Activated CD8-positive, alpha-beta memory T cell treated with anti-CD3 and anti-CD28 coated beads for 4 hours (primary cell): ENCODE measurements at places on chromosomes 16 and 17.

- no peak for DNase-seq
These were observed 218.7 kb downstream of the XYLT1 start for GRCh38 chr16:17252064-17252463.

DNA sequence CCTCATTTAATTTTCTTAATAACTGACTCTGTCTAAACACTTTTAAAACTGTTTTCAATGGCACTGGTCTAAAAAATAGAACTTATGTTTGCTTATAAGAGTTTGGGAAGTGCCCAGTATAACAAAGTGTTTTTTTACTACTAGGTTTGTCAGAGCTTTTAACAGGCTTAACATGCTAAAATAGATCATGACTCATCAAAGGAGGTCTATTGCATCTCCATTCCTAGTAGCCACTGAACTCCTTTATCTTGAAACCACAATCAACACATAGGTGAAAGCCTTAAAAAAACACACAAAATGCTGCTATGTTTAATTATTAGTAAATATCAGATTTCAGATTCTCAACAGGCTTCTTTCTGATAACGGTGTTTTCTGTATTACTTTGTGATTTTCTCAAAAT, 196.4 kb upstream of the KIF2B start:
- no peak for DNase-seq

DNA sequence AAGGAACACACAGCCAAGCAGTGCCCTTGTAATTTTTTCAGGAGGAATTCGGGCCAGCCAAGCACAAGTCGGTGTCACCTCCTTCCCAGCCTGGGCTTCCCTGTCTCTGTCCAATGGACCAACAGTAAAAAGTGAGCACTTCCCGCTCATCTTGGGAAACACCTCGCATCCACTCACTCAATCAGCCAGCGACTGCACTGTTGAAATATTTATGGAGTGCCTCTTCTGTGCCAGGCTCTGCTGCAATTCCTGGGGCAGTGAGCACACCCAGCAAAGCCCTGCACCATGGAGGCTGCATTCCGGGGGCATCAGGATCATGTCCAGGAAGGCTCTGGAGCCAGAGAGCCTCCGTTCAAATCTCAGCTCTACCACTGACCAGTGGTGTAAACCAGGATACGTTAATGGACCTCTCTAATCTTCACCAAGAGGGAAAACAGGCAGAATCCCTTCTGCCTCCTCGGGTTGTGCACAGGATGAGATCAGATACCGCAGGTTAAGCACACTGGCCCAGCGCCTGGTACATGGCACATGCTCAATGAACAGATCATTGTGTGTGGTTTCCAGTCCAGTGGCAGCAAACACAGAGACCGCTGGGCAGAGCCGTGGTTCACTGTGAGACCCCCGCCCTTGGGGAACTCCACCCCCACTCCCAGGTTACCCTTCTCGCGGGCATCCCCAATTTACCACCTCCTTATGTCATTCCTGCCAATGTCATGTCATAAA, 194.3 kb downstream of the ZNF423 start:
- no peak for DNase-seq

DNA sequence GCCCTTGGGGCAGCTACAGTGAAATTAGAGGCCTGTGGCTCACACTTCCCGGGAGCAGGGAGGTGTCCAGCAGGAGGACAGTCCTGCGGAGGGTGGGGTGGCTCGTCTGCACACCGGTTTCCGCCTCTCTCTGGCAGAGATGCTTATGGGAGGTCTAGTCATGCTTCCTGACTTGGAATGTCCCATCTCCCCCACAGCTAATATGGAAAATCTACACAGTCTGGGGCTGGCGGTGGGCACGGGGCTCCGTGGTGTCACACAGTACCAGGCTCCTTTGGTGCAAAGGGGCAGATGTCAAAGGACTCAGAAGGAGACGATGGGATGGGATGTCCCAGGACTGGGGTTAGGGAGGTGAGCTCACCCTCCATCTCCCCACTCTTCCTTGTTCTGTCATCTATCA, 44.1 kb upstream of the DOC2B start:
- no peak for DNase-seq

GRCh38 chr17:34436607-34437006, 73.6 kb upstream of the CCL1 start:
- DNase-seq, result no peak

DNA sequence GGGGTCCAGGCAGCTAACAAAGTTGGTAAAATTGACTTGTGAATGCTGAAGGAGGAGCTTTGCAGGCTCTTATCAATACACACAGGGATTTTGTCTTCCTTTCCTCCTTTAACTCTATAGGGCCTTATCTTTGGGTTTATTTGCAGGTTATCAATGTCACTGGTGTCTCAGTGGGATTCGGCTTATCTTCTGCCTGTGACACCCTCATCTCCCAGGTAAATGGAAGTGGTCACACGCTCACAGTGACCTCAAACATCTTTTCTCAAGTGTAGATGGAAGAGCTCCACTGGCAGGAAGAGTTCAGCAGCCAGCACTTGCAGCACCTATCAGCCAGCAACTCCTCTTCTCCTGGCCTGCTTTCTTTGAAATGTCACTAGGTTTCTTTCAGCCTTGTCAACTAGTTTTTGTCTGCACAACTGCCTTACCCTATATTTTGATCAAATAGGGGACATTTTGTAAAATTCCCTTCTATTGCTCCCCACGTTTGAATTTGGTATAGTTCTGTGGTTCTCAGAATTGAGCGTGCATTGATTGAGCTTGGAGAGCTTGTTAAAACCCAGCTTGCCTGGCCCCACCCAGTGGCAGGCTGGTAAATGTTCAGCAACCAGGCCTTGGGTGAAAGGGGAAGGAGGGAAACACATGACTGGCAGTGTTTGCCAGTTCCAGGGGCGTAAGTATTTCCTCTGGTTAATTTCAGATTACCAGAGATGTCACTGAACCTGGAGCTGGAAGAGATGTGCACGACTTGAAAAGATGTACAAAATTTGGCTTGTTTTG, 12.8 kb downstream of the SLC47A1 start:
- no peak for DNase-seq

DNA sequence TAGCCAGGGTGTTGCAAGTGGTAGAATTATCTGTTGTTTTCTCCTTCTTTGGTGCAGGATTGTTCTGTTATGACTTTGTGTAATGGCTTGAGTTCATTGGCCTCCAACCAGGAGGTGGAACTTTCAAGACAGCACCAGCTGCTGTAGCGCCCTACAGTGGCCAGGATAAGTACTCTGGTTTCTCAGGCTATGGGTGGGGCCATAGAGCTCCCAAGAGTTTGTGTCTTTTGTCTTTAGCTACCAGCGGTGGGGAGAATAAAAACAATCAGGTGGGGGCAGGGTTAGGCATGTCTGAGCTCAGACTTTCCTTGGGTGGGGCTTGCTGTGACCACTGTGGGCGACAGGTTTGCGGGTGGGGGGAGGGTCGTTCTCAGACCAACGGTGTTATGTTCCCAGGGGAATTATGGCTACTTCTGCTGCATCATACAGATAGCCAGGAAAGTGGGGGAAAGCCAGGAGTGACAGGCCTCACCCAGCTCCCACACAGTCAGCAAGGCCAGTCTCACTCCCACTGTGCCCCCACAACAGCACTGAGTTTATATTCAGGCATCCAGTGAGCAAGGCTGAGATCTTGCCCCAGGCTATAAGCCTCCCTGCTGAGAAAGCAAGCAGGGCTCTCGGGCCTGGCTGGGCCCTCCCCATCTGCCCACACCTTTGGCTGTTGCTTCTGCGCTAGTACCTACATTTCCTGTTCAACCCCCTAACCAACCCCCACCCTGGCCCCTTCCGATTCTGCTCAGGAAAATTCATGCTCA, 15.4 kb downstream of the ABCA10 start:
- DNase-seq, result no peak

DNA sequence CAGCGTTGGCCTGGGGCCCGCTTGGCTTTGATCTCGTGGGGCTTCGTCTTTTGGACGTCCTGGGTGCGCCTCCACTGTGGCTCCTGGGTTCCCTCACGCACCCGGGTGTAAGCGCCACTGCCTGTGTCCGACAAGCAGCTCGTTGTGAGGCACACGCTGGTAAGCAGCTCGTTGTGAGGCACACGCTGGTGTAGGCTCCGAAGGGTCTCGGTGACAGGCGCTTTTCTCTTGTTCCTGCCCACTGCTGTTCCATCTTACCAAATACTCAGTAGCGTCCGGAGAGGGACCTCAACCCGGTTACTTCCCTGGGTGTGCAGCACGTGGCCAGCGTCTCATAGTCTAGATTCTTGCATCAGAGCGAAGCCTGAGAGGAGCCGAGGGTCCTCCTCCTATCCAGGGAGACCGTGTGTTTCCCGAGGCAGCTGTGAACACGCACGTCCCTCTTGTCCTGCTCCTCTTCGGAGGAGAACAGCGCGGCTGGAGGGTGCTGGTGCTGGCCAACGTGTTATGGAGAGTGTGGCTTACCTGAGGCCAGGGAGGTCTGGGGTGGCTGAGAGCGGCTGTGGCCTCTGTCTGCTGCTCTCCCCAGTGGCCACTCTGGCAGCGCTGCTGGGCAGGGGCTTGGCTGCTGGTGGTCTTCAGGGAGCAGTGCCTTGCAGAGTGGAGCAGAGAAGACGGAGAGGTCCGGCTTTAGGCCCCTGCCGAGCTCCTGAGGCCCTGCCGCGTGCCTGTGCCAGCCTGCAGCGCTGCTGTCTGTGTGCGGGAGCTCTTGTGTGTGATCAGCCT, 32.1 kb upstream of the ZNF750 start:
- DNase-seq, result no peak

- no peak for DNase-seq
These were observed 28.7 kb upstream of the ATF7IP2 start for GRCh38 chr16:10356870-10357842.

- DNase-seq, result no peak
These were observed 14.8 kb downstream of the CMC2 start for GRCh38 chr16:80991792-80992430.

DNA sequence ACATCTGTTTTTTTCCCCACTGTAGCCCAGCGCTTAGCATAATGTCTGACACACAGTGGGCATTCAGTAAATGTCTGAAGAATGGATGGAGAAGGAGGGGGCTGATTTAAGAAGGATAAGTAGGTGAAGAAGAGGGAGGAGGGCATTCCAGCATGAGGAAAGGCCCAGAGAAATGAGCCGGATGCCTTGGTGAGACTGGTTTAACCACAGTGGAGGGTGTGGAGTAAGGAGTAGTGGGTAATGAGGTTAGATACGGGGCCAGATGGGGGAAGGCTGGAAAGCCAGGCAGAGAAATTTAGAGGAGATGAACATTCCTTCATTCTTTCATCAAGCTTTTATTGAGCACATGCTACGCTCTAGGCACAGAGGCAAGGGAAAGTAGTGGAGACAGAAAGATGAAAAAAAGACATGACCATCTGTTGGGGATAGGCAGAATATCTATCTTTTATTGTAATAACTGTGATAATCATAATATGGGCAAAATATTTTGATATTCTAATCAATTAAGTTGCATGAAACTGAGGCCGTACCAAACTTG, 43.7 kb upstream of the NFAT5 start:
- no peak for DNase-seq

- DNase-seq, result no peak
These were observed 52.5 kb downstream of the SHCBP1 start for GRCh38 chr16:46568472-46569230.

DNA sequence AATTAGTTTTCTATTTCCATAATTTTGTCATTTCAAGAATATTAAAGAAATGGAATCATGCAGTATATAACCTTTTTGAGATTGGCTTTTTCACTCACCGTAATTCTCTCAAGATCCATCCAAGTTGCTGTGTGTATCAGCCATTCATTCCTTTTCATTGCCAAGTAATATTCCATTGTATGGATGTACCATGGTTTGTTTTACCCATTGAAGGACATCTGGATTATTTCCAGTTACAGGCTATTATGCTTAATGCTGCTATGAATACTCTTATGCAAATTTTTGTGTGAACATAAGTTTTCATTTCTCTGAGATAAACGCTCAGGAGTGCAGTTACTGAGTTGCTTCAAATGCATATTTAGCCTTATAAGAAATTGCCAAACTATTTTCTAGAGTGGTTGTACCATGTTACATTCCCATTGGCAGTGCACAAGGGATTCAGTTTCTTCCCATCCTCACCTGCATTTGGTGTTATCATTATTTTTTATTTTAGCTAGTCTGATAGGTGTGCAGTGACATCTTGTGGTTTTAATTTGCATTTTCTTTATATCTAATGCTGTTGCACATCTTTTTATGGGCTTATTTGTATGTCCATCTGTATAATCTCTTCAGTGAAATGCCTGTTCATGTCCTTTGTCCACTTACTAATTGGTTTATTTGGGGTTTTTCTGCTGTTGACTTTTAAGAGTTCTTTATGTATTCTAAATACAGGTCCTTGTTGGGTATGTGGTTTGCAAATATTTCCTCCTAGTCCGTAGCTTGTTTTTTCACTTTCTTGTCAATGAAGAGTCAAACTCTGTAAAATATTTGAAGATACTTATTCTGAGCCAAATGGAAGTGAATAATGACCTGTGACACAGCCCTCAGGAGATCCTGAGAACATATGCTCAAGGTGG, 32.7 kb downstream of the BMERB1 start:
- DNase-seq, result no peak

GRCh38 chr16:83965444-83966152, 2.4 kb upstream of the NECAB2 start:
- no peak for DNase-seq

GRCh38 chr17:34859652-34860051, 101.6 kb downstream of the CCT6B start:
- DNase-seq, result no peak

DNA sequence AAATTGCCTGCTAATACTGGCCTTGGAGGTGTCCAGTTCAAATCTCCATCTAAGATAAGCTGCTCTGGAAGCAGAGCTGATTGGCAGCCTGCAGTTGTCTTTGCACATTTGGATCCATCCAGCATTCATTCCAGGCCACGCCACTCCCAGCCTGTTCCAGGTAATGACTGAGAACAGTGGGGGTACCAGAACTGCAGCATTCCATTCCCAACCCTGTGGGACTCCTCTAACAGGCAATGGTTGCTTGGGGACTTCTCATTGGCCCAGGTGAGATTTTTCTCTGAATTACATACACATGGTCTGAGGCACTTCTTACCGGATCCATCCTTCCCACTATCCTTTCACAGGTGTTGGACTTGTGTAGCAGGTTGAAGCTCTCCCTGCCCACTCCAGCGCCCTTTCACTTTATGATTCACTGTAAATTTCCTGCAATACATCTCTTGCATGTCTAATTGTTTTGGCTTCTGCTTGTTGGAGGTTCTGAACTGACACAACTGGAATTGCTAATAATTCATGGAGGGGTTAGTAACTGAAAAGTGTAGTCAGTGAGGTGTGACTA, 206.1 kb upstream of the ZFHX3 start:
- no peak for DNase-seq

GRCh38 chr16:66194866-66195265, 171.6 kb upstream of the CDH5 start:
- no peak for DNase-seq

DNA sequence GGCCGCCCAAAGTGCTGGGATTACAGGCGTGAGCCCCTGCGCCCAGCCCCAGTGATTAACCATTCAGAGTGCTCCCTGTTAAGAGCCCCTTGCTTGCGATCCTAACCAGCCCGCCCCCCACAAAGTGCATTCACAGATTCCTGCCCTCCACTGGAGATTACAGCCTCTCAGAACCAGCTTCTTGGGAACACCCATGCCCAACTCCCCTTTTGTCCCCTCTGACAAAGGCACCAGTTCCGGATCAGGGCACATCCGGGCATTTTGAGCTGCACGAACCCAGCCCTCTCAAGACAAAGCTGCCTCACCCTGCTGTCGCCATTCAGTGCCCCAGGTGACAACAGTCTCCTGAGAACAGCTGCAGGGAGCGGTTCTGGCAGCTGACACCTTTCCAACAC, 848 bp upstream of the KRT19 start:
- DNase-seq, result no peak

- DNase-seq, result peak; percentile 44
These were observed 14.5 kb downstream of the GLIS2 start for GRCh38 chr16:4330277-4330874.
